ENCODE measurements at places on chromosomes 13 and 19.

DNA sequence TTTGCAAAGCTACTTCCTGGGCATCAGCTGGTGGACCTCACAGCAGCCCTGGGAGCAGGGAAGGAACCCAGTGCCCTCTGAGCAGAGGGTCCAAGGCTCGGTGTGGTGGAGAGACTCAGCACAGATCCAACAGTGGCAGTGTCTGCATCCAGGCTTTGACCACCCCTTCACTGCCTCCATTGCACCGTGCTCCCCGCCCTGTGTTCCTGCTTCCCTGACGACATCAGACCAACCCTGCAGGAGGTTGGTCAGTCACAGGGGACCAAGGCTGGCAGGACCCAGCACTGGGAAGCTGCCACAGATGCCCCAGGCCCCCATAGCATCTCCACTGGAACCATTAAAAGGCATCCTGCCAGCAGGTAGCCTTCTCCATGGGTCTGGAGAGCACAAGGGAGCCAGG is 7.8 kb upstream of the VSTM2B start:
- DNase-seq: no peak

GRCh38 chr19:16829010-16829821 is at the start of gene SIN3B:
SIN3B (plus strand) TSS chr19:16829398; CDS start chr19:16829421, 23 bp downstream.
- peak; percentile 56 for DNase-seq

DNA sequence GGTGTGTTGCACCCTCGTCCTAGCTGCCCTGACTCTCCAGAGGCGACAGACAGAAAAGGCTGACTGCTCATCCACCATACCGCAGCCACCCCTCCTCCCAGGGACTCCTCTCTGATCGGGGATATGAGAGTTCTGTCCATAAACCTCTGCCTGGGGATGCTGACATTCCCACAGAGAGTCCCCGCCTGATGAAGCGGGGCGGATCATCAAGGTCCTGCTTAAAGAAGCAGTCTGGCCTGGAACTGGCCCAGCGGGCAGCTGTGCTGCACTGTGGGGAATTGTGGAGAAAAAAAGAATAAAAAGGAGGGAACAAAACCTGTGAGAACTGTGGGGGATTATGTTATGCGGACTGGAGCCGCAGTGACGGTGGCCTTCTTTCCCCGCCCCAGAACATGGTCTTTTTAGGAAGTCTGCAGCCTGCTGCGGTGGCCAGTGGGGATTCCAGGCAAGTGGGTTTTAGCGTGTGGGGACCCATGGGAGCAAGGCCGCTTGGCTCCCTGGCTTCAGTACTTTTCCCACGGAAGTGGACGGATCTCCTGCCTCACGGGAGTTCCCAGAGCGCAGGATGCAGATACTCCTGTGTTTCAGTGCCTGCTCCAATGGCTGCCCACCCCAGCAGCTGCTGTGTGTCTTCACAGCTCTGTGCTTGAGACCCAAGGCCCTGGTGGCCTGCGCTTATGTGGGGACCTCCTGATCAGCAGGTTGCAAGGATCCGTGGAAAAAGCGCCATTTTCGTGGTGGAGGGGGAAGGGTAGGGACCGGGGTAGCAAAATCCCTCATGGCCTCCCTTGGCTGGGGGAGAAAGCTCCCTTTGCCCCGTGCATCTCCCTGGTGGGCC is 1456.2 kb upstream of the SLC10A2 start:
- no peak for DNase-seq

GRCh38 chr13:106528718-106529414 is 6.6 kb downstream of the EFNB2 start:
- DNase-seq: no peak

GRCh38 chr19:32018014-32018413 is 327.4 kb upstream of the ZNF507 start:
- DNase-seq: no peak

DNA sequence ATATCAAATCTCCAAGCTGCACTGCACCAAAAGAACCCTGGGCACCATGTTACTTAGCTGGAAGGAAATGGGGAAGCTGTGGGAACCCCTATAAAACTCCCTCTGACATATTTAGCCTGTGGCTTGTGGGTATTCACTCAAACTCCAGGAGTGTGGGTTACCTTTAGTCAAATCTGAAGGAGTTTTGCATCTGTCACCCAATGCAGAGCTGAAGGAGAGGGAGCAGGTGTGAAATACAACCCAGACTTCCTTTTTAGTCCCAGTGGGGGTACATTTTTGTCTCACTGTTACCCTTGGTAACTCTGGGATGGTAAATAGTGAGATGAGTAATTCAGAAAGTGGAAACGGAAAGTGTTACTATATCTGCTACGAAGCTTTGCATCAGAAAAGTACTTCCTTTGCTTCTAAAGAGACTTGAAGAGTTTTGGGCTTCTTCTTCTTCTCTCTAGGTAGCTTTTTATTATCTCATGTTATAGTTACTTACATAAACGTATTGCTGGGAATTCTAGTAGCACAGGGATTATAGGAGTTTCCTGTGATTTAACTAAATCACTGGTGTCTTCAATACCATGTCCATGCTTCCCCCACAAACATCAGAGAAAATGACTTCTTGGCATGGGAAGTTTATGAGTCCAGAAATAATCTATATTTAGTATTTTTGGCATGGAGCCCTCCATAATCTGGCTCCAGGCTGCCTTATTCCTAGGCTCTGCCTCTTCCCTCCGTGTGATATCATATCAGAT is 105.9 kb downstream of the AKAP11 start:
- DNase-seq: peak; percentile 23

- DNase-seq: no peak
These were observed 14.0 kb downstream of the SYMPK start for GRCh38 chr19:45848922-45849321.

DNA sequence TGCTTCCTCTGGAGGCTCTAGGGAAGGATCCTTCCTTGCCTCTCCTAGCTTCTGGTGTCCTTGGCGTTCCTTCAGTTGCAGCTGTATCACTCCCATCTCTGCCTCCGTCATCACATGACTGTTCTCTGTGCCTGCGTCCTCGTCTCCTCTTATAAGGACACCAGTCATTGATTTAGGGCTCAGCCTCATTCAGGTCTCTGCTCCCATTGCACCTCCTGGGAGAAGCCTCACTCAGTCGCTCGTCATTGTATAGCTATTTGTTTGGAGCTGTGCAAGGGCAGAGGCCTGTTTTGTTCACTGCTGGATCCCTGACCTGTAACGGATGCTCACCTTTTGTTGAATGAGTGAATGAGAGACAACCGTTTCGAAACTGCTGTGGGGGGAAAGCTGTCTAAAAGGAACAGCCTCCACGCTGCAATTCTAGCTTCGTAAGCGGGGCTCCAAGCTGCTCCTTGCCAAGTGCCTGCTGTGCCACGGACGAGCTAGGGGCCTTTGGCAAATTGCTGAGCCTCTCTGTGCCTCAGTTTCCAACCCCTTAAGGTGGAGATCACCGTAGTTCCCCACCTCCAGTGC is 17.2 kb downstream of the BRSK1 start:
- no peak for DNase-seq

DNA sequence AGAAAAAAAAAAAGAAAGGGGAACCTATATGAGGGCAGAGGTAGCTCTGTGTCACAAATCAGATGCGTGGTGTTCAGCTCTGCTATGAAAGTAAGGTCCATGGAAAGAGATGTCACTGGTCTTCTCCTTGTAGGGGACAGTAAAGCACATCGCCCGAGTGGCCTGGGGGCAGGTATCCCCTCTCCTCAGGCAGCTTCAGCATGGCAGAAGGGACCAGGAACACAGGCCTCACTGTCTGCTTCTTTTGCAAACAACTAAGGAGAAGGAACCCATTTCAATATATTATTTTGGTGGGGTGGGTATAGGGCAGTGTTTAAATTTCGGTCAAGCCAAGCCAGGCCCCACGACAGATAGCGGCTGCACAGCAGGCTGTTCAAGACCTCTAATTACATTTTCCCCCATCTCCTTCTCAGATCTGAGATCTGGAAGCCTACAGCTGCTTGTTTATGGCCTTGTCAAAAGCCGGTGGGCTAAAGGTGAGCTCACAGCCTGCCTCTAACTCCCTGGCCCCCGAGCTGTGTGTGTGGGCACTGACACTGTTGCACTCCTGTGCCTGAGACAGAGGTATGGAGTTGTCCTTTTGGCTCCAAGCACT is 72.8 kb downstream of the HSPH1 start:
- DNase-seq: no peak

GRCh38 chr13:95564733-95565291 is 12.3 kb downstream of the CLDN10 start:
- DNase-seq: peak; percentile 69

DNA sequence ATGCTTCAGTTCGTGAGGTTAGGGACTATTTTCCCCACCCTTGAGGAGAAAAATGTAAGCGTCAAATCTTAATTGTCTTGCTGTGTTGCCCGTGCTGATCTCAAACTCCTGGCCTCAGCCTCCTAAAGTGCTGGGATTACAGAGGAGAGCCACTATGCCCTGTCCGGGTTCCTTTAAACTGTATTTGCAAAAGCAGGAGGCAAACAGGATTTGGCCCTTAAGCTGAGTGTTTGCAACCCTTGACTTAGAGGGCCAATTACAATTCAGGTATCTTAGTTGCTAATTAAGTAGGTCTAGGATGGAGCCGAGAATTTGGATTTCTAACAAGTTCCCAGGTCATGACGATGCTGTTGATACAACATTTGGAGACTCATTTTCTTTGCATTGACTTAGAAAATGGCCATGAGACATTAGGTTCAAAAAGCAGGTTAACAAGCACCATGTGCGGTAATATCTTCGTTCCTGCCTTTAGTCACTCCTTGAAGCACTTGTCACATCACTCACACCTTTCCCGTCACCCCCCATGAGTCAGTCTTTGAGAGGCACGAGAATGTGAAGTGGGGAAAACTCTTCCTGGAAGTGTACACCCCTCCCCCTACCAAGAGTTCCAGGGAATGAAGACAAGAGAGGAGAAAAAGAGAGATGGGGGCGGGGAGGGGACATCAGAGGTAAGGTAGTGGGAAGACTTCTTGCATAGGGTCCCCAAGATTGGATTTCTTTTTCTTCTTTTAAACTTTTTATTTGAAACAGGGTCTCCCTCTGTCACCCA is 2.6 kb downstream of the NAPSA start:
- no peak for DNase-seq

DNA sequence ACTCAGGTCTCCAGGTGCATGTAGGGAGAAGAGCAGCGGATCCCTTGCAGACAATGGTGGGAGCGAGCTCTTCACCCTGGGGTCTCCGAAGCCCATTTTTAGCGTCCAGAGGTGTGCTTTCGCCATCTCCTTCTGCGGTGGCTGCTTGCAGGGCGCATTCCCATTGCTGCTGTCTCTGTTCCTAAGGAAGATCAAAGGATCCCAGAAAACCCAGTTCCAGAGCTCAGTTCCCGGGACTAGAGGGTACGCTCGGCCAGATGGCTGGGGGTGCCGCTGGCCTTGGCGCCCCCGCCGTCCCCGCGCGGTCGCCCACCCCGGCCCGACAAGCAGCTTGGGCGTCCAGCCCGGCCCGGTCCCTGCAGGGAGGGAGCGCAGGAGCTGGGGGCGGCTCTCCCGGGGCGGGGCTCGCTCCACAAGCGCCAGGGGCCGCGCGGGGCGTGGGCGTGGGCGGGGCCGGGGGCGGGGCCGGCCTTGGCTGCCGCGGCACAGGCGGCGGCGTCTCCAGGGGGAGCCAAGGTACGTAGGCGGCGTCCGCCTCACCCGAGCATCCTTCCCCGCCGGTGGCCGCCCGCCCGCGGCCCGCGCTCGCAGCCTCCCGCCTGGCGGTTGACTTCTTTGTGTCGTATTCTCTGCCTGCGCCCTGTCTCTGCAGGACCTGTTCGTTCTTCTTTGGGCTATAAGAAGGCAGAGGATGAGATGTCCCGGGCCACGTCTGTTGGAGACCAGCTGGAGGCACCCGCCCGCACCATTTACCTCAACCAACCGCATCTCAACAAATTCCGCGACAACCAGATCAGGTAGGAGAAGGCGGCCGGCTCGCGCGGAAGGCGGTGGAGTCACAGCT is 96.8 kb downstream of the ATP8A2 start:
- DNase-seq: no peak

DNA sequence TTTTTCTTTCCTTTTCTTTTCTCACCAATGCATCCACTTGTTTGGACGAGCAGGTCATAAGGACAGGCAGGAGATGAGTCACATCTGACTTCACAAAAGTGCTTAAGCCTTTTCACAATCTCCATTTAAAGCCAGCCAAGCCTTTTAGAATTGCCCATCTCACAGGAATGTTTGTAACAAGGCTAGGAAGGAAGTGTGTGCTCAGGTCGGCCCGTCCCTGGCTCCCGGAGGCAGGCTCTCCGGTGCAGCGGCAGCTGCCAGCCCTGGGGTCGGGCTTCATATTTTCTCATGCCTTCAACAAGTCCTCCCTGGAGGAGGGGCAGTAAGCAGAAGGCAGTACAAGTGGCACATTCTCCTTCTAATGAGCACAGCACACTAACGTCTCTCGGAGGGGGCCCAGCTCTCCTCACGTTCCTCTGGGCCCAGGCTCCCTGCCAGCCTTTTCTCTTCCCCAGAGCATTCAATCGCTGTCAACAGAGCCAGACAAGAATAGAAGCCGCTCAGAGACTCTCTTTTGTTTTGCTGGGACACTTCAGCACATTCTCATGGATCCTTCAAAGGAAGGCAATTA is 180.5 kb downstream of the COL4A1 start:
- DNase-seq: no peak

DNA sequence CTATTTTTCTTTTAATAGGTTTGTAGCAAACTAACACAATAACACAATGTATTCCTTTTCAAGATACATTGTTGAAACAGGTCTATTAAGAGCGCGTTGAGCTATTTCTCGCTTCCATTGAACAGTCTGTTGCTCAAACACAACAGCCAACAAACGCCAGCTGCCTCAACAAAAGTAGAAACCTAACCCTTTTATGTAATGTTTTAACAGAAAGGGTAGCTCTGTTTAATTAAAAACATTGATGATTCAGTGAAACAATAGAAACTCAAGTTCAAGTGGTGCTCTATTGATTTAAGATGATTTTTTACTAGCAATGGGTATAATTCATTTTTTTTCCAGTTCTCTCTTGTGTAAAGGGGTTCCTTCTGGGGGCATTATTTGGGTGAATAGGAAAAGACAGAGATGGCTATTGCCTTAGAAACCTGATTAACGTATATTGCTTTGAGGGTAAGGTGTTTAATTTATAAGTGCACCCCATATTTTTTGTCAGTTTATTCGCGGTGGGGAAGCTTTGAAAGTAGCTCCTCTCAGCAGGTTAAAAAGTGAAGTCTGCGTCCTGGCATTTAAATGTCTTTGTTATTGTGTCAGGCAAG is 14.9 kb downstream of the ZIC2 start:
- DNase-seq: no peak

- no peak for DNase-seq
These were observed 54.9 kb upstream of the SLITRK6 start for GRCh38 chr13:85853901-85854663.

- DNase-seq: peak; percentile 86
These were observed 16.9 kb upstream of the AP1M2 start for GRCh38 chr19:10603873-10604459.

DNA sequence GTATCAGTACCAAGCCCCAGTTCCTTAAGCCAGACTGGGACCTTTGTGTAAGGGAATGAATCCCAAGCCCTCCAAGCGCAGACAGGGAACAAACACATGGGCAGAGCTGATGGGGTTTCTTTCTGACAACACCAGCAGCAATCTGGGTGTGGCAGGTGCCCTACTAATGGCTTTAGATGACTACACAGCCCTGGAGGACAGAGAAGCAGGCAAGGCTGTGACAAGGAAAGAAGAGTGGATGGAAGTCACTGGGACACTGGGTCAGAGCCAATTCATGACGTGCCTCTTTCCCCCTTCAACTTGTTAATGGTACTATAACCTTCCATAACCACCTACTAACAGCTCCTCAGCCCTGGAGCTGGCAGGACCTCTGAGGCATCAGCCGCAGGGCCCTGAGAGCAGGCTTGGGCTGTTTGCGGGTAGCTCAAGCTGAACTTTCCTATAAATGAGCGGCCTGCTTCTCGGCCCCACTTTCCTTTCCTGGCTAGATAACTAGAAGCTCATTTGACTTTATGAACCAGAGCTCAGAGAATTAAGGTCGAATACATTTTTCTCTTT is 38.9 kb downstream of the RASL11A start:
- no peak for DNase-seq

GRCh38 chr19:4206818-4207484 is 22.4 kb upstream of the EBI3 start:
- no peak for DNase-seq
